Left cardiac atrium (tissue), 4 donors: ENCODE measurements at places on chromosomes 7 and 10. TPM values are rescaled to one million over a fixed set of nuclear protein-coding genes. Genes with fewer than 3 reads are reported as not detected.

DNA sequence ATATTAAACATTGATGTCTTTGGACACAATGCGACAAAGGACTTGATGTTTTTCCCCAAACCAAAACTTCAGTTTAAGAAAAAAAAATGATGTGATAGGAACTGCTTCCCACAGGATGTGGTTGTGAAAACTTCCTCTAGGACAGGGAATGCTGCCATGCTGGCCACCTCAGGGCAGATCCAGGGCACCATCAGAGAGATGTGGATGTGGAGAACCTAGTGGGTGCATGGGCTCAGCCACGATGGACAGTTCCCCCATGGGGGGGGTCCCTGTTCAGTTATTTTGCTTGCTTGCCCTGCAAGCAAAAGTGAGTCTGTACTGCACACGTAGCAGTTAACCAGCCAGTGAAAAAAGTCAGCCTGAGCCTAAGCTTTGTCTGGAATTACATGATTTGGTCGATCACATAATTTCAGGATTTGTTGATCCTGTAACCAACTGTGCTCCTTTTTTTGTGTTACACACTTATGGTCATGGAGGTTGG, 36.3 kb downstream of the LAMB4 start:
- DNase-seq = peak; percentile 33

DNA sequence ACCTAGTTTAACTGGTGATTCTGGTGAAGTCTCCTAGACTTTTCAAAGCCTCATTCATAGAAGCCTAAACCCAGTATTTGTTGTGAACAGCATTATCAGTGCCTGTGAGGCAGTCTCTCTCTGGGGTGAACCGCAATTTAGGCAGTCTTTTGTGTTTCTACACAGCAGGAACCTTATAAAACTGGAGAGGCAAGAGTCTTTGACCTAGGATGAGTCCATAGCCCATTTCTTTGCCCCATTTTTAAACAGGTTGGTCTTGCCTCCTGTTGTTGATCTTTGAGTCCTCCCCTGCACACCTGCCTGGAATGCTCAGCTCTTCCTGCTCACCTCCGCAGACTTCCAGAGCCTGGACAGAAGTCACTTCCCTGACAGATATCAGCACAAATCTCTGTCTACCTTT, 51.2 kb upstream of the NRP1 start:
- DNase-seq = no peak

GRCh38 chr7:103972779-103973434, 16.6 kb downstream of the RELN start:
- no peak for DNase-seq

- no peak for DNase-seq
These were observed 1.2 kb upstream of the TMEM243 start for GRCh38 chr7:87220734-87221215.

DNA sequence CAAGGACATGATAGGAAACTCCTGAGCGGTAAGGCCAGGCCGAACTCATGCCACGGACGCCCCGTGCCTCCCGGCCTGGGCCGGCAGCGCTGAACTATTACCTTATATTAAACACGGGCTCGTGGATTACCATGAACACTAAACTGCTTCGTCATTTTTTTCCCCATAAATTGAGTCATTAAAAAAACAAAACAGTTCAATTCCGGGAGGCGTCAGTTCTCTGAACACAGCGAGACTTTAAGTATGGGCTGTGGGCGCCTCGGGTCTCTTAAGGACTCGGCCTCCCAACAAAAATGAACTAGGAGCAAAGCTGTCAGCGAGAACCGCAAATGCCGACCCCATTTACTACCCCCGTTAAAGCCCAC, 519 bp downstream of the PITRM1 start:
- no peak for DNase-seq

The ELN gene
- 166 TPM for total RNA-seq

The SEMA3D gene
- 1.1 TPM for total RNA-seq
